ENCODE measurements at places on chromosomes 4 and X.
A peak's percentile ranks its signal among the peaks of the same experiment; 100 is the strongest.

- DNase-seq = no peak
These were observed 126.8 kb downstream of the MXRA5 start for GRCh38 chrX:3219667-3220066.

- DNase-seq = no peak
These were observed 1233.1 kb downstream of the C4orf33 start for GRCh38 chr4:130329036-130329435.

DNA sequence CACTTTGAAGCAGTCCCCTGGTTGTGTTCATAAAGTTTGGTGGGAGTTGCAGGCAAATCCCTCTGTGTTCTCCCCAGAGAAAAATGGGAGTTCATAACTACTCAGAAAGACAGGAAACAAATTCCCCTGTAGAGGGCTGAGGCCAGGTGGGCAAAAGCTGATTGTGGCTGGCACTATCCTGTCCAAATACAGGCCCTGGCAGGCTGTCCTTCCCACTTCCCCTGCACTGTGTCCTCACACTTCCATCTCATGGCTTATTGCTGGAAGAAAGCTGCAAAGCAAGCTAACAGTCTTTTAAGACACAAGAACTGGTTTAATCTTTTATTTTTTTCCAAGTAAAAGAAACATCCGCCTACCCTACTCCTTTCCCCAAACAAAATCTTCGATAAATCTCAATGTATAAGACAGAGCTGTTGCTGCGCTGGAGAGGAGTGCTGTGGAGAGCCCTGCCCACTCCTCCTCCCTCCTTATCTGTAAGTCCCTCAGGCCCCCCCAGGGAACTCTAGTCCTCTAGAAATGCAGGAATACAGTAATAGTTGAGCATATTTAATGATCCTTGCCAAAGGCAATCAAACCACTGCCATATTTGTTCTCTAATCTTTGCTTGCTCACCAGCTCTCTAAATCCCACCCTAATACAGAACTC, 14.0 kb downstream of the TAPT1 start:
- DNase-seq = no peak

DNA sequence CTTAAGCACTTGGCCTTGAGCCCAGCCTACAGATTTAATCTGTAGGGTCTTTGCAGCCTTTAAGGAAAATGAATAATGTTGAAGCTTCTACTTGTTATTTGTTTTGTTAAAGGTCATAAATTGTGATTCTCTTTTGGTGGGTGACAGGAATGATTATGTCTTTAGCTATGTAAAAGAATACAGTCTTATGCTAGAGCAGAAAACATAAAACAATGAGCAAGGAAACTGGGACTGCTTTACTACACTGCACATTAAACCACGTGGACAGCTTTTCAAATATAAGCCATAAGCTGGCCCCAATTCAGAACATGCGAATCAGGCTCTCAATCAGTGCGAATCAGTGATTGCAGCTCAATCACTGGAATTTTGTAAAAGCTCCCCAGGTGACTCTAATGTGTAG, 40.9 kb upstream of the TBC1D19 start:
- DNase-seq = no peak

GRCh38 chr4:89835413-89835812, 1.5 kb downstream of the SNCA start:
- DNase-seq = no peak

DNA sequence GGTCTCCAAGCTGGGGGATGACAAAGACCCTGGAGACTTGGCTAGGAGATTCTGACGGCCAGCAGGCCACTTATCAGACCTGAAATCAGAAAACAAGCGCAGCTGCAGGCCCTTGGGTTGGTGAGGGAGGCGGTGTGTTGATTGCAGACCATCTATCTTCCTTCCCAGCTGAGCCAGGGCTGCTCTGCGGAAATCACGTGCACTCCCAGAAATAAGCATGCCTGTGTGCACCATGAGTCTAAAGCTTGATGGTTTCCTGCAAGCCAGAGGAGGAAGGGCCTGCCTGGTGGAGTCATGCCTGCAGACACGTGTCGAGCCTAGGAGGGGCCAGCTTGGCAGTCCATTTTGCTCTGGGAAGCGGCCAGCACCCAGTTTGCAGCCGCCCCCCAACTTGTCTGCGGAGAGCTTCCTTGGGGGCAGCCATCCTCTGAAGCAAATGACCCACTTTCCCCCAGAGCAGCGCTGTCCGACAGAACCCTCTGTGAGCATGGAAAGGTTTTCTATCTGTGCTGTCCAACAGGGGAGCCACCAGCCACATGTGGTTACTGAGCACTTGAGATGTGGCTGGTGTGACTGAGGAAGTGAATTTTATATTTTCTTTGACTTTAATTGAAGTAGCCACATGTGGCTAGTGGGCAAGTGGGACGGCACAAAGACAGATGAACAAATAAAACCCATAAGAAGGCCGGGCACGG, 175.7 kb upstream of the BCOR start:
- DNase-seq = peak; percentile 94

DNA sequence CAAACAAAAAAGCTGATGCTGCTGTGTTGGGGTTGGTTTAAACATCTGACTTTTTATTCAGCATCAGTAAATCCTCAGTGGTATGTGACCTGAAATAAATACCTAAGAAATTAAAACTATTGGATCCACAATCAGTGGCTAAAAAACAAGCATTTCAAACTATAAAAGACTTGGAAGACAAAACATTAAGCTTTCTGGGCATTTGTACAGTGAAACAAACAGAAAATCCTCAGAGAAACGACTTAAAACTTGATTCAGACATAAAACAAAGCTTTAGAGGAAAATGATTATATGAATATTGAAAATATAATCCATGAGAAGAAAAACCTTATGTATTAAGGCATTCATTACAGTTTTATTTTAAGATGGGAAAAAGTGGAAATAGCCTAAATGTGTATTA, 213.3 kb upstream of the INTU start:
- no peak for DNase-seq

- no peak for DNase-seq
These were observed 188.5 kb upstream of the TEX13C start for GRCh38 chrX:125131164-125131563.

GRCh38 chr4:173337463-173337862, 3.3 kb upstream of the HMGB2 start:
- DNase-seq = no peak

- no peak for DNase-seq
These were observed 139.5 kb downstream of the SLIT2 start for GRCh38 chr4:20391198-20391597.

DNA sequence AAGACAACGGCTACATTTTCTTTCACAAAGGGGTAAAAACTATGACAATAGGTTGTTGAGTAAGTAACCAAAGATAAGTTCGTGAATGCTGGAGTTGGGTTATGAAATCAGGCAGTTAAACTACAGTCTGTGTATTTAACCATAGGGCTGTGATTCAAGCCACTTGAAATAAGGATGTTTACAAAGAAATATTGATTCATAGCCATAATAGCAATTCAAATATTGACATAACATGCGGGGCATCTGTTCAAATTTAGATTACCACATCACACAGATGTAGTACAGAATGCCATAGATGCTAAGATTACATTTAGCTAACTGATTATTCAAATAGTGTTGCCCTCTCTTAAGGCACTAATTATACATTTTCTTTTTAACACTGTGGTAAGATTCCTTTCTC, 364.1 kb downstream of the FSTL5 start:
- no peak for DNase-seq

DNA sequence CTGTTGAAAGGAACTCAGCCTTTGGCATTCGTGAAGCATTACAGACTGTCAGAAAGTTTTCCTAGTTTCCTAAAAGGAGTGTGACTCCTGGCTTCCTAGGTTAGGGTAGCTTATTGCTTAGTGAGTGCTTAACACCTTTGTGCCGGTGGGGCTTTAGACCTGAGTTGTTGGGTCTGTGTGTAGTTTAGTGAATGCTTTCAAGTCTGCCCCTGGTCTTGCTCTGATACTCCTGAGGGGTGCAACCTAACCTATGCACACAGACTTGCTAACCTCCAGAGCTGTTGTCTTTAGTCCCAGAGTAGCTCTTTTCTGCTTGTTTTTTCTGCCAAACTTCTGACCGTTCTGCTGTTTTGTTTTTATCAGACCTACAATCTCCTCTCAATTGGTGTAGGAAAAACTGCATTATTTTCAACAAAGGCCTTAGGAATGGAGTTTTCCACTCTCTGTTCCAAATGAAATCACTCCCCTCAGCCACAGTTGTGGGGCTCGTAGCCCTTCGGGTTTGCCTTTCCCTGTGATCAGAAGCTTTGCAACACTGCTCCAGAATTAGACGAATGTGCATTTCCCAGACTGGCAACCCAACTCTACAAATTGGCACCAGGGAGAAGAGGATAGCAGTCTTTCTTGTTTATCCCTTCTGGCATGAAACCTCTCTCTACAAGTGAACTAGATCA, 1399.1 kb upstream of the PCDH7 start:
- DNase-seq = no peak

GRCh38 chrX:5718651-5719050, 510.0 kb downstream of the NLGN4X start:
- DNase-seq = no peak

DNA sequence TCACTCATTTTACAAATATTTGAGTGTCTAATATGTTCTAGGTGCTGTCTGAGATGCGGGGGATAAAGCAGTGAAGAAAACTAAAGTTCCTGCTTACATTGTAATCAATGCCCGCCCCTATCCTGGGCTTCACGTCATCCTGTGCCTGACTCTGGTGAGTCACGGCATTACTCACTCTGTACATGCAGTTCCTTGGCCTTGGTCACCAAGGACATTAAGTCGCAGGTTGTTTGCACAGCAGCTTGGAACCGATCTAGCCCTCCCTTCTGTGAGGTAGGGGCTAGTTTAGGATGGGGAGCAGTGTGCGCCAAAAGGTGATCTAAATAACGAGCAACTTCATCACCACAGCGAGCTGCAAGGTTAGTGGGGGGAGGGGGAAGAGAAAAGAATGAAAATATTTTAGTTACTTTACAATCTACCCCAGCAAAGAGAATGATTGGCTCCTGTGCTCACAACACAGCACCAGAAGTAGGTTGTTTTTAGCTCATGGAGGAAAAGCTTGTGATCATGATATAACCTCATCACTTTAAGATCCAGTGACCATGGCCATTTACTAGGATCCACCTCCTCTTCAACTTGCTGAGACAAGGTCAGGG, 48.0 kb upstream of the HDAC8 start:
- peak; percentile 58 for DNase-seq

GRCh38 chr4:85955620-85956292, 404.1 kb downstream of the MAPK10 start:
- DNase-seq = peak; percentile 62

DNA sequence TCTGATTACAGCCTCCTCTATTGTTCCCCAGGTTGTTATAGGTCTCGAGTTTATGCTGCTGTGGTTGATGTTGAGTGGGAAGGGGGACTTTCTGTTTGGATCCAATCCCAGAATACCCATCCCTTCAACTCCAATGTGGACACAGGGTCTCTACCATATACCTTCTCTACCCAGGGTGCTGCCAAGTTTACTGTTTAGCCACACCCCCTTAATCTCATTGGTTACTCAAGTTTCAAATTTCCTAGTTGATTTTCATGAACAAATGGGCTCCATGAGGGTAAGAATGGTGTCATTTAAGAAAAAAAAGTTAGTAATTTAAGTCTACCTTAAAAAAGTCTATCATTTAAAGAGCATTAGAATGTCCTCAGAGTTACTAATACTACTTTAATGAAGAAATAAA, 3.6 kb upstream of the SPP1 start:
- DNase-seq = no peak

DNA sequence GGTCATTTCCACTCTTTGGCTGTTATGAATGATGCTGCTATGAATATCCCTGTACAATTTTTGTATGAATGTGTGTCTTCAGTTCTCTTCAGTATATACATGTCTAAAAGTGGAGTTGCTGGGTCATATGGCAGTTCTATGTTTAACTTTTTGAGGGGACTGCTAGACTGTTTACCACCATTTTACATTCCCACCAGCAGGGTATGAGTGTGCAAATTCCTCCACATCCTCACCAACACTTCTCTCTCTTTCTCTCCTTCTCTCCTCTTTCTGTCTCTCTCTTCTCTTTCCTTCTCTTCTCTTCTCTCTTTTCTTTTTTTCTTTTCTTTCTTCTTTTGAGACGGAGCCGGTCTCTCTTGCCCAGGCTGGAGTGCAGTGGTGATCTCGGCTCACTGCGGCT, 7.8 kb downstream of the WWC2 start:
- no peak for DNase-seq

- peak; percentile 77 for DNase-seq
These were observed 97.1 kb upstream of the ATOH1 start for GRCh38 chr4:93731456-93731855.

DNA sequence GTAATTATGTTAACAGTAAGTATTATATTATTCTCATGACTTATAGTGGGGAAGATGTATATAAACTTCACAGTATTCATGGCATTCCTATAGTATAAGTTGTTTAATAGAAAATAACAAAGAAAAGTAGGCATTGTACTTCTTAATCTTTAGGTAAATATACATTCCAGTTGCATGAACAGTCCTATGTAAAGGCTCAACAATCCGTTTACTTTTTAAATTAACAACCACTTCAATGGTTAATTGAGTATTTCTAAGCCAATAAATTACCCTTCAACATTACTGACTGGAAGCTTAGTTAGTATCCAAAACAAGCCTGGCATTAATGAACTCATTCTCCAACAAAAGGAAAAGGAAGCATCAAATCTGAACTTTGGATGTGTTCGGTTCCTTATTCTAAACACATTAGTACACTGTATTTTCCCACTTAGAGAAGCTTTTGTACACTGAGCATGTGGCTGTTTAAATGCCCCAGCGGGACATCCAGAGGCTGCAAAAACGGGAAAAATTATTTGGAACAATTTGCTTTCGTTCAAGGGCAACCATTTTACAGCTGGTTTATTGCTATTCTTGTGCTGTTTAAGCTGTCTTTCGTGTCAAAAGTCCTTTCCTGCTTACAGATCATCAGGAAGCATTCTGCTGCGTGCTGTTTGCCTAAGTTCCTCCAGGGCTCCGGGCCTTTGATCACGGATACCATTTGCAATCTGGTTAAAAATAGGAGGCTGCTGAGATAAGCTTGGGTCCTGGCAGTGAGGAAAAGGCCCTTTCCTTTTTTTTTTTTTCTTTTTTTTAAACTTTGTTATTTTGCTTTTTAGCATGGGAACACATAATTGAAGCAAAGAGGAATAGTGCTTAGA, 460.3 kb downstream of the SPRY1 start:
- peak; percentile 73 for DNase-seq

DNA sequence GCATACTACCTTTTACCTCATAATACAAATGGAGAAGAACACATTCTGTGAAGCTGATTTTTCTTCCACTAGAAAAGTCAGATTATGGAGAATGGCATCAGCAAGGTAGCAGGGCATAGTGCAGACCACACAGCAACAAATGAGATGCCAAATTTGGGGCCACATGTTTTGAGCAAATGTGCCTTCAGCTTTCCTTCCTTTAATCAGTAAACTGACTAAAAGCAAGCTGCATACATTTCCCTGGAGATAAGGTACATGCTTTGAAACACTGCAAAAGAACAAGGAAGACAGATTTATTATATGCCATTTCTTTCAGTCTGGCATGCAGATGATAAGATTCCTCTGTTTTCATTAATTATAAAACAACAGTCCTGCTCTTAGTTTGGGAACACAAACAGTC, 67.1 kb upstream of the GUCY1A1 start:
- DNase-seq = no peak

GRCh38 chrX:153925739-153926551, at the start of gene ARHGAP4:
Gene ARHGAP4, minus strand, starts transcription at chrX:153926264. Its CDS starts 62 bp downstream, at chrX:153926202.
- DNase-seq = no peak

GRCh38 chr4:40363945-40364344, 28.8 kb downstream of the CHRNA9 start:
- DNase-seq = no peak

GRCh38 chr4:171281359-171281758, 531.8 kb upstream of the GALNTL6 start:
- DNase-seq = no peak

Measured in islet precursor cell (in vitro differentiated cells).